ENCODE measurements at places on chromosomes 12 and 14.

DNA sequence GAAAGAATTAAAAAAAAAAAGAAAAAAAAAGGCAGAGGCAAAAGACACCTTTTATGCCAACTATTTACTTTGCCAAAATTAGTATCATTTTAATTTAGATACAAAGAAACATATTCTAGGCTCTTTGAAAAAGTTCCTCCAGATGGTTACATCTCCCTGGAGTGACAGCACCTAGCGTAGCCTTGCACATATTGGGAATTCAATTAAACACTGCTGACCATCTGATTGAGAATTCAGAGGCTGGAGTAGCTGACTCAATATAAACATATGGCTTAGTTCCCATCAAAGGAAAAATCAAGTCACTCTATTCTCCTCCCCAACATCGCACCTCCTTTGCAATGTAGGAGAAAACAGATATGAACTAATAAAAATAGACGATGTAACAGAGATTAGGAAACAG, 36.4 kb downstream of the ANKS1B start:
- no peak for DNase-seq

DNA sequence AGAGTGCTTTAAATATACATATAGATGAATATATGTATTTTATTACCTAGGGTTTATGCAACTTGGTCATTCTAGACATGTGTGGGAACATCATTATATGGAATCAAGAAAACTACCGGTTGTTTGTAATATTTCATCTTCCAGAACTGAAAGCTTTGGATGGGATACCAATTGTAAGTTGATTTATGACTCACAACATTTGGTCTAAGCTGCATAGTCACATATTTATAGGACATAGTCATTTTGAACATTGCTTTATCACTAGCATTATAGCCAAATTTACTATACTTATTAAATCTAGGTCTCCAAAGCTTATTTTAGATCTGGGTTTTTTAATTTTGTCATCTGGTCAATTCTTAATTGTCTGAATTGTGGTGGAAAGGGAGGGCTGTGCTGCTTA, 83.7 kb upstream of the PCNX4 start:
- DNase-seq, result peak; percentile 13

DNA sequence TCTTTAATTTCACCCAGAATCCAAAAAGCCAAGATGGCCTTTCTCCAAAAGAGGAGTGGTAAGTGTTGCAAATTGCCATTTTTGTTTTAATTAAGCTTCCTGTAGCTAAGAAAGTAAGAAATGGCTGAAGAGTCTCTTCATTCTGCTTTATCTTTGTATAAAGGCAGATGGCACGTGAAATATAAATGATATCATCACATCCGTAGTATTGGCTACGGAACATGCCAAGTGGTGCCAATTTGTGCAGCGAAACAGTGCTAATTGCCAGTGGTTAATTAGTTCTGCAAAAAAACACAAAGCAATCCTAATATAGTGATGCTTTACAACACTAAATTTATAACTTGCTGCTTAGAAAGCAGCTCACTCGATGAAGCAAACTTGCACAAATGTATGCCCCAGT, 29.4 kb downstream of the PLEKHG7 start:
- DNase-seq, result no peak

DNA sequence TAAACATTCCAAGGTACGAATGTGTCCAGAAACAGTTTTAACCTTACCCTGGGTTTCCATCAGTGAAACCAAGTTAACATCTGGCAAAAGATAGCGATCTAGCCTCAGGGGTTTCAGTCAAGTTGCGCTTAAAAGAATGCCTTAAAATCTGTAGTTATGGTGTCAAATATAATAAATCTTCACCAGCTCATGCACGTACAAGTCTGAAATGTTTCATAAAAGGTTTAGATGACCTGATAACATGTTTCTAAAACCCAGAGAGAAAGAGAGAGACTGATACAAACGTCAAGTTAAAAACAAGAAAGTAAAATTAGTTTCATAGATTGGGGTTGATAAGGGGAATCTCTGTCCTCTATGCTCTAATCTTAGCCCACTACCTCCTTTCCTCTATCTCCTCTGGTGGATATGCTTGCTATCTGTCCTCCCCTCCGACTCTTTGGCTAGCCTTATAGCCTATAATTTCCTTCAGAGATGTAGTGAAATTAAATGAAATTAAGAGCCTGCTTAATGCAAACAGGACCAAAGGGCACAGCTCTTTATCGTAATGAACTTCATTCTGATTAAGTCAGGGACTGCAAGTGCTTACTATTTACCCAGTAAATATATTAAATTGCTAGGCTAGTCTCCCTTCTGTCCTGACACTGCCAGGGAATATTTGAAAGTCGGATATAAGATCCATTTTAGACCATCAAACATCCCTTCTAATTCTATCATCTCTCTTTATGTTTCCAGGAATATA, 18.4 kb upstream of the FOS start:
- DNase-seq, result peak; percentile 4

DNA sequence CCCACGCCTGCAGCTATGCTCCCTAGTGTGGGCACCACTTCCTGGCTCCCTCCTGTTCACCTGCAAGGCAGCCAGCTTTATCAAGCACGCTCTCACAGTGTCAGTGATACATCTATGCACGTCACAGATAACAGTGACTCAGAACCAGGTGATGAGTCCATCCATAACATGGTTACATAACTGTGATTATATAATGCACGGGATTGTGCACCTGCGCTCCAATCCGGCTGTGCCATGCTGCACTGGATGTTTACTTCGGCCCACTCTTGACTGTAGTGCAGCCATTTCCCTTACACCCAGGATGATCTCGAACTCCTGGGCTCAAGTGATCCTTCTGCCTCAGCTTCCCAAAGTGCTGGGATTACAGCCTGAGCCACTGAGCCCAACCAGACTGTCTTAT, 38.4 kb upstream of the CEP83 start:
- no peak for DNase-seq

- peak; percentile 95 for DNase-seq
Measured at GRCh38 chr12:12803186-12803585, 10.0 kb upstream of the DDX47 start.

- DNase-seq, result peak; percentile 87
Measured at GRCh38 chr14:103606963-103607668, 21.9 kb upstream of the KLC1 start.

DNA sequence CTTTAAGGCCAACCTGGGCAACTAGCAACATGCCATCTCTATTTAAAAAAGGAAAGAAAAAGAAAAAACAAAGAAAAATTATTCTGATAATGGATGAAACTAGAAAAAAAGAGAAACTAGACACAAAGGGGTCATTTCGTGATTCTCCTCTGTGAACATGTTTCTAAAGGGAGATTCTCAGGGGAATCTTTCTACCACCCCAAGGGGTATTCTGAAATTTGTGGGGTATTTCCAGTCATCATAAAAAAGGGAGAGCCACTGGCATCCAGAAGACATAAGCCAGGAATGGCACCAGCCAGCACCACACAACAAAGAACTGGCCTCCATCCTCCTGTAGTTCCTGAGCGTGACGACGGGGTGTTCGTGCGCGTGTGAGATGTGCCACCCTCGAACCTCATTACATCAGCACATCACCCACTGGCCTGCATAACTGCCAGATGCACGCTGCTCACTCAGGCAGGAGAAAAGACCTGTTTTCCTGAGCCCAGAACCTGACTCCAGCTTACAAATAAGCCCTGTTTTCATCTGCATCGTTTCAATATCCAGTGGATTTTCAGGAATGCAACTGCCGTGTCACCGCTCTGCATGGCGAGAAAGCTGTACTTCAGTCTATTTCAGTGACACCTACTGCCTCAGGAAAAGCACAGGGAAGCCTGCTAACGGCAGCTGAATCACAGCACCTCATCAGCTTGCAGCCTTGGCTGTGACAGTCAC, 23.9 kb downstream of the STX2 start:
- DNase-seq, result no peak

- no peak for DNase-seq
Measured at GRCh38 chr14:81474685-81475324, 58.8 kb downstream of the SEL1L start.

GRCh38 chr14:92585981-92586937, 72.7 kb downstream of the RIN3 start:
- DNase-seq, result peak; percentile 93

GRCh38 chr12:84874125-84874824, 38.3 kb downstream of the SLC6A15 start:
- DNase-seq, result peak; percentile 77

DNA sequence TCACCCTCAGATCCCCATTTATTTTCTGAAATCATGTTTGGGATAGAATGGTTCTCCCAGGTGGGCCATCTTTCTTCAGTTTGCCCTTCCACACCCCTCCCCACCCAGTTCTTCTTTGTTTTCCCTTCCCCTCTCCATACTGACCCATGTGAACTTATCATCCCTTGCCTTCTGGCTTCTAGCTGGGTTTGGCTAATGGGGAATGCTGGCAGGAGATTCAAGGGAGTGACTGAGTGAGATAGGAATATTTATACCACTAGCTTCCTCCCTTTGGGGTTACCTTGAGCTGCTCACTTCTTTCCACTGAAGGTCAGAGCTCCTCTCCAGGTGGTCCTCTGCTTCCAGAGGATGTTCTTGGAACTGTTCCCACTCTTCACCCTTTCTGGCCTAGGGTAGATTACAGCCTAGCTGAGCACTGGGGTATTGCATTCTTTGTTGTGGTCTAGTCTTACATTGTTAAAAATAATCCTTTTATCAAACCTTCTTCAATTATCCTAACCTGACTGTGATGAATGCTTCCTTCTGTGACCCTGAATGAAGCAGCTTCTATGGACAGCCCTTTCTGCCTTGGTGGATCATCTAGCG, 88.3 kb upstream of the ATP2B1 start:
- DNase-seq, result no peak

- DNase-seq, result peak; percentile 81
Measured at GRCh38 chr14:91636604-91637003, 95.3 kb downstream of the CATSPERB start.

DNA sequence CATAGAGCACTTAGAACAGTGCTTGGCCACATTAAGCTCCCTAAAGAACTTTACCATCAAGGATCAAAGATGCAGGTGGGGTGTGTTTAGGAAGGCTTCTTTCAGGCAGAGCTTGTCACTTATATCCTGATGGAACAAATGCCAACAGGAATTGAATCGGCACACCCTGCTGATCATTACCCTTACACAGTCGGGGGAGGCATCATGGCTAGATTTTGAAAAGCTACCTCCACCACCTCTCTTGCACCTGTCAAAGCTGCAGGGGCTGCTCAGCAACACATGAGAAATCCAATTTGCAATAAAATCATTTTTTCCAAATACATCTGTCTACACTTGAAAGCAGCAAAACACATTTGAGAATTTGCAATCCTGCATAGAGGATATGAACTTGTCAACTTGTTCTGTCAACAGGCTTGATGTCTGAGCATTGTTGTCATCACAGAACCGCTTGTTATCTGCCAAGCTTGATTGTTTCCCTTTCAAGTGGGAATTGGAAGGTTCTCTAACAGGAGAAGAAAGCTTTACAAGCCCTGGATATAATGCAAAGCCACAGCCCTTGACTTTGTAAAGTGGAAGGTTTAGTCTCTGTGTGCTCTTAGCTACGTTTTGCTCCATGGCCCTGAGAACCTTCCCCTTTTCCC, 24.6 kb upstream of the TRIM9 start:
- no peak for DNase-seq

DNA sequence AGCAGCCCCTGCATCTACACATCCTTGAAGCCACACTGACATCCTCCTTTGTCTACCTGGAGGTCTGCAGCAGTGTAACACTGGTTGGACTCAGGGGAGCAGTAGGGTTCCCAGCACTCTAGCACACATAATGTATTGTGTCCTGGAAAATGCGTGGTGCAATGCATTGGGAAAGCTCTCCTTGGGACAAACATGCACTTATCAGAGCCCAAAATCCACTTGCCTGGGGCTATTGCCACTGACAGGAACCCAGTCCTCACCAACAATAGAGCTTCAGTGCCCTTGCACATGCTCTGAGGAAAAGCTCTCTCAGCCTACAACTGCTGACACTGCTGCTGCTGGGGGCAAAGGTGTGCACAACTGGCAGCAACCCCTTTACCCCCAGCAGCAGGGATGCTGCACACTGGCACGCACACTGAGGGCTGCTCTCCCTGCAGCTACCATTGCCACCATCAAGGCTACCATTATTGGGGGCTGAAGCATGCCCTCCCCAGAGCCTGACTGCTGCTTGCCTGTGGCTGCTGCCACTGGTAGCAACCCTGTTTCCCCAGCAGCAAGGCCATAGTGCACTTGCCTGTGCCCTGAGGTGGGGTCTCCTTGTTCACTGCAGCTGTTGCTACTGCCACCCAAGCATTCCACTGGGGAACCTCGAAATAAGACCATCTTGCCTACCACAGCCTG, 221.9 kb downstream of the SLC38A4 start:
- no peak for DNase-seq

- no peak for DNase-seq
Measured at GRCh38 chr12:130709151-130709970, 6.7 kb downstream of the RIMBP2 start.

DNA sequence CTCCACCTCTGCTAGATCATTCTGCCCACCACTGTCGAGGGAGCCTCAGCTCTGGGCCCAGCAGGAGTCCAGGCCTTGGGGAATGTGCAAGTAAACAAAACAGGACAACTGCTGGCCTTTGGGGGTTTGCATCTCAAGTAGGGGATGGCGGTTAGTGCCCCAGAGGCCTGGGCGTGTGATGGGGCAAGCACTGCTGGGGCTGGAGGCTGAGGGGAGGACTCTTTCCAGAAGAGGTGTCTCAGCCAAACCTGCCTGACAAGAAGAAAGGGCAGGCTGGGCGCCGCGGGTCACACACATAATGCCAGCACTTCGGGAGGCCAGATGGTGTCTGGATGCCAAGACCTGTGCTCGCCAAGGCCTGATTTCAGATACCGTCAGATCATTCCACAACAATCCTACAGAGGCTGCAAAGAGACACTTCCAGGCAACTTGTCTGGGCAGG, 8.6 kb upstream of the ALDH2 start:
- no peak for DNase-seq

DNA sequence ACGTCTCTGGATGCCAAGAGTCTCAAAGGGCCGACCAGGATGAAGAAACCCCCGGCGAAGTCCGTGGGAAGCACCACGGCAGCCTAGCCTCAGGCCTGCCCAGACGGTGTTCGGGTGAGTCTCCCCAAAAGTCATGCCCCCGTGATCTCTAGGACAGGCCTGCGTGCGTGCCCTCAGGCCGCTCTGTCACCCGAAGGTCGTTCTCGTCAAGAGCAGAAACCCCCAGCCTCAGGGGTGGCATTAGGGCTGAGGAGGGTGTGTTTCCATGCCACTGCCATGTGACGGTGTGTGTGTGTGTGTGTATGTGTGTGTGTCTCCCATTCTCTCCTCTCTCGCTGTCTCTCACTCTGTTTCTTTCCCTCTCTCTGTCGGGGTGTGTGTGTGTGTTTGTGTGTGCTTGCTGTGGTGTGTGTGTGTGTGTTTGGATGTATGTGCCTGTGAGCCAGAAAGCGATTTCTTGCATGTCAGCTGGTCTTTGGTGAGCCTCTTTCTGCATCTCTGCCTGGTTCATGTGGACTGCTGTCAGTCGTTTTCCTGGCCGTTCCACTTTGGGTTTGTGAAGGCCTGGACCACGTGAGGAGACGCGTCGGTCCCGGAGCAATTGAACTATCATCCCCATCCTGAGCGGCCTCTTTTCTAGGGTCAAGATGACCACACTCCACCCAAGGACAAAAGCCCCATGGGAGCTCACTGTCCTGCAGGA, 772.5 kb upstream of the ALG10B start:
- no peak for DNase-seq

Data from GM23248 (cell line).